ENCODE measurements at places on chromosomes 4 and X. TPM values are rescaled to one million over a fixed set of nuclear protein-coding genes. Genes with fewer than 3 reads are reported as not detected.

- no peak for DNase-seq
Observed at GRCh38 chr4:907691-908425, 24.3 kb downstream of the GAK start.

GRCh38 chrX:10576777-10577447 is 43.5 kb downstream of the MID1 start:
- peak; percentile 7 for DNase-seq

GRCh38 chrX:136353526-136354093 is 52.8 kb downstream of the ADGRG4 start:
- peak; percentile 96 for DNase-seq

GRCh38 chr4:183098019-183098722 is 886 bp upstream of the WWC2 start:
- DNase-seq = no peak

DNA sequence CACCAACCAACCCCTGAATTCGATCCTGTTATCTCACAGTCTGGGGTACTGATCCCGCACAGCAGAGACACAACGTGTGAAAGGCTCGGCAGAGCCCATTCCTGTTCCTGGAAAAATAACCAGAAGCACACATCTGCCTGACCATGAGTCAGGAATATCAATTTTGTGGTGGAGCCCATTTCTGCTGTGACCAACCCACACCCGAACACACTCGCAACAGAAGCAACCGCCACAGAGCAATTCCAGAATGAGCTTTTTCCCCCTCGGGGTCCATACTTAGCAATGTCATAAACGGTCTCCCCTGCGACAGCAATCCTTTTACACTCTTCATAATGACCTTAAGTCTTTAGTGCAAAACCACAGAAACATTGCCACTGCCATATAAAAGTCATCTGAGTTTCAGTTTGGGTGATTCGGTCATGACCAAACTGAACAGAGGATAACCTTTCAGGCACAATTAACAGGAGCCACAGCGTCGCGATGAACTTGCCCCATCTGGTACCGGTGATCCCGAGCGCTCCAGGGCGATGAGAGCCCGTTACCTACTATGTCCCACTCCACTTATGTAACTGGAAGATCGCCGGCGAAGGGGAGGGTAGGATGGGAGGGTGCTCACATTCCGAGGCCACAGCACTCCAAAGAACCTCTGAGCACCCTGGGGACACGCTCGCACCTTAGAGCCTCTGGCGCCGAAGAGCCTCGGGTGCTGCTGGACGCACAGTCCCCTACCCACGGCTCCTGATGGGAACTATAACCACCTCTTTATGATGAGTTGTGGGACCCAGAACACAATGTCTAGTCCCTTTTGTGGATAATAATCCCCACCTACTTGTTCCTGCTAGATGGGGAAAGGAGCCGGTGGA is 1.1 kb downstream of the MECP2 start:
- no peak for DNase-seq

DNA sequence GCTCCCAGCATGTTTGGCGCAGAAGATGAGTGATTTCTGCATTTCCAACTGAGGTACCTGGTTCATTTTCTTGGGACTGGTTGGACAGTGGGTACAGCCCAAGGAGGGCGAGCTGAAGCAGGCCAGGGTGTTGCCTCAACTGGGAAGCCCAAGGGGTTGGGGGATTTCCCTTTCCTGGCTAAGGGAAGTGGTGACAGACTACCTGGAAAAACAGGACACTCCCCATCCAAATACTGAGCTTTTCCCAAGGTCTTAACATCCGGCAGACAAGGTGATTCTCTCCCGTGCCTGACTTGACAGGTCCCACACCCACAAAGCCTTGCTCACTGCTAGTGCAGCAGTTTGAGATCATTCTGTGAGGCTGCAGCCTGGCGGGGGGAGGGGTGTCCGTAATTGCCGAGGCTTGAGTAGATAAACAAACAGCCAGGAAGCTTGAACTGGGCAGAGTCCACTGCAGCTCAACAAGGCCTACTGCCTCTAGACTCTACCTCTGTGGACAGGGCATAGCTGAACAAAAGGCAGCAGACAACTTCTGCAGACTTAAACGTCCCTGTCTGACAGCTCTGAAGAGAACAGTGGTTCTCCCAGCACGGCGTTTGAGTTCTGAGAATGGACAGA is 307.7 kb upstream of the ARSJ start:
- DNase-seq = peak; percentile 94

- no peak for DNase-seq
Observed at GRCh38 chr4:8739317-8739716, 132.3 kb downstream of the HMX1 start.

DNA sequence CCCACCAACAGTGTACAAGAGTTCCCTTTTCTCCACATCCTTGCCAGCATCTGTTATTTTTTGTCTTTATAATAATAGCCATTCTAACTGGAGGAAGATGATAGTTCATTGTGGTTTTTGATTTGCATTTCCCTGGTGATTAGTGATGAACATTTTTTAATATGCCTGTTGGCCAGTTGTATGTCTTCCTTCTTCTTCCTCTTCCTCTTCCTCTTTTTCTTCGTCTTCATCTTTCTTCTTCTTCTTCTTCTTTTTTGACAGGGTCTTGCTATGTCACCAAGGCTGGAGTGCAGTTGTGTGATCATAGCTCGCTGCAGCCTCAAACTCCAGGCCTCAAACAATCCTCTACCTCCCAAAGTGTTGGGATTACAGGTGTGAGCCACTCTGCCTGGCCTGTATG is 87.4 kb downstream of the CCDC160 start:
- no peak for DNase-seq

GRCh38 chr4:173169428-173170181 is 994 bp downstream of the GALNT7 start:
- peak; percentile 26 for DNase-seq

- no peak for DNase-seq
Observed at GRCh38 chrX:107677909-107678308, 49.6 kb downstream of the PRPS1 start.

- DNase-seq = no peak
Observed at GRCh38 chrX:10618961-10619360, 1.4 kb downstream of the MID1 start.

- no peak for DNase-seq
Observed at GRCh38 chrX:50719614-50720013, 94.4 kb downstream of the SHROOM4 start.

GRCh38 chrX:154117566-154117965 is 20.0 kb upstream of the MECP2 start:
- no peak for DNase-seq

DNA sequence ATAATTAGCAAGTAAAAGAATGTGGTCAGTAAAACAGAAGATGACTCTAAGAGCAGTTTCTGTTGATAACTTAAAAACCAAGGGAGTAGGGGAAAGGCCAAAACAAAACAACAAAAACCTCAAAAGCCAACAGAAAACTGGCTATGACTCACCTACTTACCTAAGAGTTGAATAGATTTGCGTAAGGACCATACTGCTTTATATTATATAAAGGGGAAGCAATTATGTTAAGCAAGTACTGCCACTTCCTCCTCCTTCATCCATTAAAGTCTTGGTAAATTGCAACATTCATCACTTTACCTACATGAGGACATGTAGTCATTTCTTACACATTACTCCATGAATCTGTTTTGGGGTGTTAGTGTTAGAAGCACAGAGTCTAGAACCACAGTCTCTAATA is 85.9 kb upstream of the FAM47A start:
- peak; percentile 6 for DNase-seq

DNA sequence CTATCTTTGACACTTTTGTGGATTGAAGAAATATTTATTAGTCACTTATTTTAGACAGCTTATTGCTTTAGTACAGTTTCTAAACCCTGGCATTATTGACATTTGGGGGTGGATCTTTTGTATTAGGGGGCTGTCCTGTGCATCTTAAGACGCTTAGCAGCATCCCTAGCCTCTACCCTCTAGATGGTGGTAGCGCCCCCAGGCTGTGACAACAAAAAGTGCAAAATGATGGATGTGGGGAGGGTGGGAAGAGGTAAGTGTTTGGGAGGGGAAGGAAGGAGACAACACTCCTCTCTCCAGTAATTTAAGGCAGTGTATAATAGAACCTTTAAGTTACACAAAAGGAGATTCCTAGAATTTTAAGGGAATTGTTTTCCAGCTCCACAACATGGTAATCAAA is 1210.6 kb downstream of the C4orf33 start:
- no peak for DNase-seq

- peak; percentile 24 for DNase-seq
Observed at GRCh38 chr4:150244600-150244999, 166.4 kb downstream of the DCLK2 start.

GRCh38 chr4:28702571-28702970 is 1841.9 kb downstream of the STIM2 start:
- no peak for DNase-seq

DNA sequence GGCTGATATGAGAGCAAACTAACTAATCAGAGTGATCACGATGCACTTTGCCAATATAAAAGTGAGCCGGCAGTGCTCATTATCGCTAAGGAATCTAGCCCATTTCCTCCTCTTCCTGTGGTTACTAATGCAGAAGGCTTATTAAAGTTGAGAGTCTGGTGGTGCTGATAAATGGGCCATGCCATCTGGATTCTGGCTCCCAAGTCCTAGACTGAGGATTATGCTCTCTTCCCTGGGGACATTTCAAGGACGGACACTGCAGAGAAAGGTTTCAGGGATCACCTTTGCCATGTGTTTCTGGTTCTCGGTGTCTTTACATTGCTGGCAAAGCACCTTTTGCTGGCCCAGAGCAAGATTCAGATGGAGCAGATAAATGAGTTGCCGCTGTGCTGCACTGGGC is 85.3 kb downstream of the RTL5 start:
- no peak for DNase-seq

DNA sequence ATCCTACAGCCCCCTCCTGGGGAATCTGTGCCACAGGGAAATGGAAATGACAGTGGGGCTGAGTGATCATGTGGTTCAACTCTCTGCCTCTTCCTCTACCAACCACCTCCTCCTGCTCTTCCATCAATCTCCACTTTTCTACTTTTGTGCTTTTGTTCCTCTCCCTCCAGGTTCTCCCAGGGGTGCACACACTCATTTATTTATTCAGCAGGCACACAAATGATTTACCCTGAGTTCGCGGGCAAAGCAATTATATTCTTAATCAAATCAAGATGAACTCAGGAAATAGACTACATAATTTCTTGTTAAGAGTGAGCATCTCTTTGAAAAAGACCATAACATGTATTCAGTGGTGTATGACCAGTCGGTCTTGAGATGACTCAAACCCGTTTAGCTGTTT is 69.2 kb downstream of the VCX3A start:
- DNase-seq = no peak

DNA sequence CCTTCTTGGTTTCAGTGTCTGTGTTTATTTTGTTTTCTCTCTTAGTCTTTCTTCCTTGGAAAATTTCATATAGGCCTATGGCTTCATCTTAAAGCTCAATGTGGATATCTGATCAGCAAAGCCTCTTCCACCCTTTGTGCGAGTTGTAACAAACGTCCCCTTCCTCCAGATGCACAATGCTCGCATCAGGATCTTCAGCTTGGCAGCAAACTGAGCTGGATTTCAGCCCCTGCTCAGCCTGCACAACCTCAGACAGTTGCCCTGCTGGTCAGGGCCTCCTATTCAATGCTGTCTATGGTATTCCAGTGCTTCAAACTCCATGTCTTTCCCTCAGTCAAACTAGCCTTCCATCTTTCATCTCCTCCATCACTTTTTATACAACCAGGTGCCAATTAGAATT is 309.4 kb downstream of the ARHGAP24 start:
- no peak for DNase-seq

DNA sequence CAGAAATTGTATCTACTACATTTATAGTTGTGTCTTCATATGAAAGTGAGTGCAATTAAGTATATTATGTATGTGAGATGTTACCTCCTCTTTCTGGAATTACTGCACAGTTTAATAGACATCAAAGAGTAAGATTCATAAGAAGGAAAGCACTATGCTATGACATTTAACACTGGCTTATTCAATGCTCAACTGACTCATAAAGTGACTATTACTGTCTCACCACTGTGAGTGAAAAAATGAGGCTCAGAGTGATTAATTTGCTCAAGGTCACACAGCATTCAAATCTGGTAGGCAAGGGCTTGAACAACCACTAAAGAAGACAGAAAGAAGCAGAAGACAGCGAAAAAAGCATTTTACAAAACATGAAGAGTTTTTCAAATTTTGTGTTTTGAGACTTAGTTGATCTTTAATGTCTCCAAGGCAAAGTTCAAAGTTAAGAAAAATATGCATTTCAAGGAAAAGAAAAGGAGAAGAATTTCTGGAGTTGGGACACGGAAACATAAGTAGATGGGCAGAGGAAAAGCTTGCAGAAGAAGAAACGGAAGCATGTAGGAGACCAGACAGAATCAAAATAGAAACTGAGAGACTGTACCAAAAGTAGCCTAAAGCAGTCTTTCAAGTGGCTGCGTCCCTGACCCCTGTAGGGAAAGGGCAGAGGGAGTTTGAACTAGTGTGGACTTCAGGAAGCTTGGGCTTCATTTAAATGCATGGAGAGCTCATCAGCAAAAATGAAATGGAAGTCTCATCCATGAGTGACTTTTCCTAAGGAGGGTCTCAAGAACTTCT is 66.3 kb downstream of the KCNIP4 start:
- peak; percentile 28 for DNase-seq

DNA sequence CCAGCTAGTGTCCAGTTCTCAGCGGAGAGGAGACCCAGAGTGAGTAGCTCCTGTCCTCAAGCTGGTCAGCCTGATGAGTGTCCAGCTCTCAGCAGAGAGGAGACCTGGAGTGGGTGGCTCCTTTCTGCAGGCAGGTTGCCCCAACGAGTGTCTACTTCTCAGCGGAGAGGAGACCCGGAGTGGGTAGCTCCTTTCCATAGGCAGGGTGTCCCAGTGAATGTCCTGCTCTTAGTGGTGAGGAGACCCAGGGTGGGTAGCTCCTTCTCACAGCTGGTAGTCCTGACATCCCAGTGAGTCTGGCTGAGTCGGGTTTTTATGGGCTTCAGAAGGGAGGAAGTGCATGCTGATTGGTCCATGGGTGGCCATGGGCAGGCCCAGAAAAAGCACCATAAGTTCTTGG is 55.7 kb upstream of the NUDT6 start:
- DNase-seq = no peak

GRCh38 chrX:107014936-107015335 is 14.9 kb upstream of the MORC4 start:
- DNase-seq = no peak

DNA sequence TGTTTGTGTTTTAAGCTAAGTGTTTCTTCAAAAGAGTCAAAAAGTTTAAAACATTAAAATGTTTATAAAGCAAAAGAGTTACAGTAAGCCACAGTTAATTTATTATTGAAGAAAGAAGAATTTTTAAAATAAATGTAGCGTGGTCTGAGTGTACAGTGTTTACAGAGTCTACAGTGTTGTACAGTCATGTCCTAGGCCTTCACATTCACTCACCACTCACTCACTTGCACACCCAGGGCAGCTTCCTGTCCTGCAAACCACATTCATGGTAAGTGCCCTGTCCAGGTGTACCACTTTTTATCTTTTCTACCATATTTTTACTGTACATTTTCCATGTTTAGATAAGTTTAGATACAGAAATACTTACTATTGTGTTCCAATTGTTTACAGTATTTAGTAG is 239.7 kb upstream of the AGA start:
- DNase-seq = peak; percentile 17

The UPF3B gene
- 1.1 TPM for total RNA-seq

The KCND1 gene
- total RNA-seq = 0.26 TPM

The CLIC2 gene
- 0.13 TPM for total RNA-seq

The HS6ST2 gene
- 16.8 TPM for total RNA-seq

The TCEAL3 gene
- total RNA-seq = 8.4 TPM

The MAGEA10 gene
- total RNA-seq = not detected

The CCKAR gene
- not detected for total RNA-seq

The UBE2K gene
- 19.0 TPM for total RNA-seq

The TACR3 gene
- total RNA-seq = not detected

The ATOH1 gene
- not detected for total RNA-seq

The LDB2 gene
- total RNA-seq = not detected

The MAGEA9B gene
- not detected for total RNA-seq

The PABPC1L2A gene
- total RNA-seq = not detected

The SERTM2 gene
- total RNA-seq = under 0.01 TPM

The SRPX gene
- 2.4 TPM for total RNA-seq

The SPANXD gene
- total RNA-seq = not detected

Measured in bronchial epithelial cell (primary cell).